SK-MEL-5 (cell line): ENCODE measurements at places on chromosomes 2 and 18.

DNA sequence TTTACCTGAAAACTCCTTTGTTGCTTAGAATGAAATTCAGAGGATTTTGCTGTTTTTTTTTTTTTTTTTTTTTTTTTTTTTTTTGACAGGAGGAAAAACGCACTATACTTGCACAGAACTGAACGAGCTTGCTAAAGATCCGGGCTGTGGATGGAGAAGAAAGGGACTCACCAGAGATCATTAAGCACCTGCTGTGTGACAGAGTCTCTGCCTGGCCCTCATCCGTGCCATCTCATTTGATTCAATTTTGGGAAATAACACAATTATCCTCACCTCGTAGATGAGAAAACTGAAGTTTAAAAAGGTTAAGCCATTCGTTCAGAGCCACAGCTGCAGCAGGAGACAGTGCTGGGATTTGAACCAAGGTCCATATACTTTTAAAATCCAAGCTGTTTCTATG, 775.4 kb upstream of the ID2 start:
- no peak for DNase-seq

DNA sequence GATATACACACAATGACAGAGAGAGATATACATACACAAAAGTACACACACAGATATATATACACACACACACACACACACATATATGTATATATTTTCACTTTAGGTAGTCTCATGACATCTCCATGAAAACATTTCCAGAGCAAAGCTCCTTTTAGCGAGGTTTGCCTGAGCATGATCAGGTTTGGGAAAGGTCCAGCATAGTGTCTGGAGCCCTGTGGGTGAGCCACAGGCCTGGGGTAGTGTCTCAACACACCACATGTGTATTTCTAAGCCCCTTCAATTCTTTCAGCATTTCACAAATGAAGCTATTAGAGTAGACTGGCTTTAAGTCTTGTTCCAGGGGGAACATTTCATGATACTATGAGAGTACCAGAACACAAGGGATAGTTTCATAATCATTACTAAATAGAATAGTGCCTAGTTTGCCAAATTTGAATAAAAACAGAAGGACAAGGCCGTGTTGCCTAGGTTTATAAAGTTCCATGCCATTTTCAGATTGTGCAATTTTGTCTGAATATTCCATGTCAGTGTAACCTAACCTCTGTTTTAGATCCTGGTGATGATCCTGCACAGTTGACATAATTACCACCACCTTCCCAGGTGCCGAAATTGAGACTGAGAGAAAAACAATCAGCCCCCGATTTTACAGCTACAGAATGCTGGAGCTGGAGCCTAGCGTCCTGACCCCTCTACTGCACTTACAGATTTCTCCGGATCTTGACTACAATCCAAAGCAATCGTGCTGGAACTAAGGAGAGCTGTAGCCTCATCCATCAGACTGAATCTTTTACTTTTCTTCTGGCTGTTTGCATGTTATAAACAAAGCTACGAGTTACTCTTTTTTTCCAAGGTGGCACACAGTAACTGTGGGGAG, 332.7 kb downstream of the CYRIA start:
- no peak for DNase-seq

- no peak for DNase-seq
Observed at GRCh38 chr2:31563273-31563839, 17.4 kb downstream of the SRD5A2 start.

DNA sequence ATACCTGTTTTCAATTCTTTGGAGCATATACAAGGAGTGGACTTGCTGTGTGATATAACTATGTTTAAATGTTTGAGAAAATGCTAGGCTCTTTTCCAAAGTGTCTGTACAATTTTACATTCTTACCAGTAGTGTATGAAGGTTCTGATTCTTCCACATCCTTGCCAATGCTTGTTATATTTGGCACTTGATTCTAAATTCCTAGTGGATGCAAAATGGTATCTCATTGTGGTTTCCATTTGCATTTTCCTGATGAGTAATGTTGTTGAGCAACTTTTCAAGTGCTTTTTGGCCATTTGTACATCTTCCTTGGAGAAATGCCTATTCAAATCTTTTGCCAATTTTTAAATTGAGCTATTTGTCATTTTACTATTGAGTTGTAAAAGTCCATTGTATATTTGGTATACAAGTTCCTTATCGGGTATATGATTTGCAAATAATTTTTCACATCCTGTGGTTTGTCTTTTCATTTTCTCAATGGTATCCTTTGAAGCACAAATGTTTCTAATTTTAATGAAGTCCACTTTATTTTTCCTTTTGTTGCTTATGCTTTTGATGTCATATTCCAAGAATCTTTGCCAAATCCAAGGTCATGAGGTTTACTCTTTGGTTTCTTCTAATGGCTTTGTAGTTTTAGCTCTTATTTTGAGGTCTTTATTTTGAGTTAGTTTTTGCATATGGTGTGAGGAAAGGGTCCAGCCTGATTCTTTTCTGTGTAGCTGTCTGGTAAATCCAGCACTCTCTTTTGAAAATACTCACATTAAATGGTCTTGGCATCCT, 33.2 kb upstream of the CWC22 start:
- no peak for DNase-seq

- no peak for DNase-seq
Observed at GRCh38 chr2:42076357-42077225, 28.8 kb downstream of the PKDCC start.

- peak; percentile 16 for DNase-seq
Observed at GRCh38 chr2:220446106-220446712, 818.8 kb downstream of the SLC4A3 start.

DNA sequence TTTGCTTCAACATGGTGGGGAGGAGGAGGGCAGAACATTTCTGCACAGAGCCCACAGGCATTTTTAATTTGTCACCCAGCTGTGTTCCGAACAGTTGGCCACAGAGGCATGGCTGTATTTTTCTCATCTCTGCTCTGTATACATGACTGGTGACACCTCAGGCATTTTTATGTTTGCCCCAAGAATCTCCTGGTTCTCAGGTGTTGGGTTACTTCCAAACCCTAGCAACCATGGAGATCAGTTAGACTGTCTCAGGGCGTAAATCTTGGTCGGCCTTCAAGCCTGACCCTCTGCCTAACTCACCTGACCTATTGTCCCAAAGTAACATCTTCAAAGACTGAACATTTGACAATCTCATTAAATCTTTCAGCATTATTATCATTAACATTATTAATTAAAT, 100.0 kb downstream of the ABCA12 start:
- DNase-seq = no peak

GRCh38 chr18:34976534-34976898, 64.7 kb upstream of the MAPRE2 start:
- DNase-seq = no peak

- DNase-seq = peak; percentile 10
Observed at GRCh38 chr2:143717053-143717452, 587.8 kb downstream of the ARHGAP15 start.

DNA sequence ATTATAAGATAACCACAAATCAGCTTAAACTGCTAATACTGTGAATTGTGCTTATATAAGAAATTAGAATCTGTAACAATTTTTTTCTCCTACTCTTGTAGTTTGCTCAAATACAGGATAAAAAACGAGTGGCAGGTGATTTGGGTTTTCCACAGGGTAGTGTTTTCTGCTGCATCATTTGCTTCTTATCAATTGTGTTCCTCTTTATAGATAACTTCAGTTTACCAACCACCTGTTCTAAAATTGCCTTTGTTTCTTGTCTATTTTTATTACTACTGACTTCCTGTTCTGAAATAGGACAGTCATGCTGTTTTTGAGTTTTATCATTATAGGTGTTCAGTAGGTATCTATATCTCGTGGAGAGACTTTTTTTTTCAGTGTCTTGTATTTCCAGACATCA, 56.9 kb downstream of the MFSD6 start:
- DNase-seq = no peak

- DNase-seq = no peak
Observed at GRCh38 chr2:206471524-206472062, 28.3 kb downstream of the ADAM23 start.

DNA sequence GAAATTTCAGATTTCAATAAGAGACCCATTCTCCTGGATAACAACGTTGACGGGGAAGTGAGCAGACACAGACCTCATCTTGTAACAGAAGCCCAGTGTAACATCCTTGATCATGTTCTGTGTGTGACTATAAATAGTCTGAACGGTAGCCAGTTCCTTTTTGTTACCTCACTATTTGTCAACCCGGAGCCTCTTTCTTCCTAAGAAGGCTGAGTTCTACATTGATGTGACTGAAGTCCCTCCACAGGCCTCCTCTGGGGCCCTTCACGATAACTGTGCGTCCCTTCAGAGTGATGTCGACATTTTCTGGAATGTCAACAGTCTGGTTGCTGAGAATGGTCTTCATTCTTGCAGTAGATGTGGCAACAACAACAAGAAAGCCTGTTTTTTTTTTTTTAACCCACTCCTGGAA, 6.3 kb upstream of the PLEKHM3 start:
- DNase-seq = peak; percentile 68

GRCh38 chr2:126220331-126220730, 435.6 kb upstream of the GYPC start:
- no peak for DNase-seq

DNA sequence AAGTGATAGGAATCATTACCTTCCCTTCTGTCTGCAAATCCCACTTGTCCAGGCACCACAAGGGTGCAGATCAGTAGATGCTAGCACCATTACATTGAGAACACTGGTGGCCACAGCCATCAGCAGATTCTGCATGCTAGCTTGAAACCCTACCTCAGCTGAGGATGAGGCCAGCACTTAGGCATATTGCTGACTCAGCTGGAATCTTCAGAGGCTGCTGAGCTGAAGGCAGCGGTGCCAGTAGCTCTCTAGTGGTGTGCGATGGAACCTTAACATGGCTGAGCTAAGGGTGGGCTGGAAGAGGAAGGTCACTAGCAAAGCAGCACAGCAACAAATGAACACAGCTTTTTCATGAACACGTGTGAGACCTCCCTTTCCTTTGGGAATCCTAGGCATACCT, 19.0 kb upstream of the CPO start:
- DNase-seq = no peak

- DNase-seq = no peak
Observed at GRCh38 chr2:135050684-135051083, 1.4 kb upstream of the RAB3GAP1 start.

GRCh38 chr2:25470806-25471205, 129.1 kb upstream of the DNMT3A start:
- no peak for DNase-seq

DNA sequence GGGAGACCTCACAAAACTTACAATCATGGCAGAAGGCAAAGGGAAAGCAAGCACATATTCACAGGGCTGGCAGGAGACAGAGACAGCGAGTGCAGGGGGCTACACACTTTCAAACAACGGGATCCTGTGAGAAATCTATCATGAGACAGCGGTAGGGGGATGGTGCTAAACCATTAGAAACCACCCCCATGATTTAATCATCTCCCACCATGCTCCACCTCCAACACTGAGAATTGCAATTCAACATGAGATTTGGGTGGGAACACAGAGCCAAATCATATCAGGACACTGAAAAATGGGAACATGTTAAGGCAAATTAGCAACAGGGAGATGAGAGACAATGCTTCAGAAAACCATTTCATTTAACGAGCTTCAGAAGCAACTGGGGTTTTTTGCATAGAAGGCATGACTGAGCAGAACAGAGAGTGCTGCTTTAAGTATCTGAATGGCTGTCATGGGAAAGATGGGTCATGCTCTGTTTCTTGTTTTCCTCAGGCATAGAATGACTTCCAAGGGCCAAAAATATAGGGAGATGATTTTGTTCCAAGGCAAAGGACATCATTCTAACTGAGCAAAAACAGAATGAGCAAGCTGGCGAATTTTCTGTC, 100.8 kb upstream of the MAP2 start:
- DNase-seq = peak; percentile 32

DNA sequence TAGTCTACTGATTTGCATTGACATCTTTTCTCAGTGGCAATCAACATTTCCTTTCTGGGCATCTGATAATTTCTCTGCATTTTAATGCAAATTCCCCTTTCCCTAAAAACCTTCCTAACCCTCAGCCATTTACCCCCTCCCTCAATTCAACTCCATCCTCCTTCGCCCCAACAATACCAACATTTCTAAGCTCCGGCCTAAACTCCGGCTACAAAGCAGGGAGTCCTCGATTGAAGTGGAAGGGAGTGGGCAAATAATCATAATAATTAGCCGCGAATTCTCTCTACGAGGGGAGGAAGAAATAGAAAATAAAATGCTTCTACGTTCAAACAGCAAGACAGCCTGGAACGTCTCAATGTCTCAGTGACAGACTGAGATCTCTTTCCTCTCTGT, 4.6 kb downstream of the BCL11A start:
- DNase-seq = no peak

GRCh38 chr2:183117226-183117625, 7.0 kb upstream of the NUP35 start:
- no peak for DNase-seq

DNA sequence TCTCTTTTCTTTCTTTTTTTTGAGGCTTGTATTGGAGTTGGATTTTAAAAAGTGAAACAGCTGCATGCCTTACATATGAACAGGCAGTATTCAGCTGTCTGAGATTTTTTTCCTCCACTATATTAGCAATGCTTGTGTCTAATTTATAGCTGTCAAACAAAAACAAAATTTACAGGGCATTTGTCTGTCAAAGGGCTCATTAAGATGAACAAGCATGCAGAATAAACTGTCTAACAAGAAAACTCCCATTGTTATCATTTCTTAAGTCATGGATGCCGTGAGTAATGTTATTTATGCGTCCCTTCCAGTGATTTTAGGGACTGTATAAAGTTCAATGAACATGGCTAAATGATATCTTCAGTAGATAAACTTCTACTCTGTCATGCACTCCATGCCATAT, 674.7 kb downstream of the PLCL1 start:
- DNase-seq = no peak

DNA sequence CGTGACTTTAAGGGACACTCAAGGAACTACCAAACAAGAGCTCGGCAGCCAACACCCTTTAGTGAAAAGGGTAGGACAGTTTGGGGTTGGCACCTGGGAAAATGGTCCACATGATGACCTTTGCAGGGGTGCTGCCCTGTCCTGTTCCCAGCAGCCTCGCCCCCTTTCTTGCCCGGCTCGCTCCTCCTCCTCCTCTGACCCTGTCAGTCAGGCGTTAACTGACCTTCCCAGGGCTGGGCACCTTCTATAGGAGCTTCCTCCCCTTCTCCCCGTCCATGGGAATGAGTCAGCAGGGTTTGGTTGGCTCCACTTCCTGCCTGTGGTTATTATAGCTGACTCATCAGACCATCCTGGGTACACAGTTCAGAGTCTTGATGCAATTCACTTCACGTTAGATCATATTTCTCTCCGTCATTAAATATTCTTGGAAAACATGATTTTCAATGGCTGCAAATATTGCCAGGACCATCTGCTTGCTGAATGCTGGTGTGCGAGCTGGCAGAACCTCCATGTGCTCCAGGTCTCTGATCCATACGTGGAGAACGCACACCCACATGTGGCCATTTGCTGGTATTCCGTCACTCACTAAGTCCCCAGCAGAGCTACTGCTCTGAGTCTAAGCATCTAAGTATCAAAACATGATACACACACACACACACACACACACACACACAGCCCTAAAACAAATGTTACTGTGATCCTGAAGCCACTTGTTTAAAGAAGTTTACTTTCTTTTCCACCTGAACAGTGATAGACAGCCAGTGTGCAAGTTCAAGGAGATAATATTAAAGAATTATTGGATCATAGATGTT, 185.0 kb downstream of the ANAPC1 start:
- peak; percentile 89 for DNase-seq
